A549 treated with RU486 at 1 μM for 4 hours (cell line): ENCODE measurements at places on chromosomes 1 and 21. TPM values are rescaled to one million over a fixed set of nuclear protein-coding genes. Genes with fewer than 3 reads are reported as not detected.

HRNR gene
- not detected in 5 replicates for total RNA-seq

DDAH1 gene
- 5.1 to 7.9 TPM (median 6.6 TPM) in 5 replicates for total RNA-seq

SLC22A15 gene
- total RNA-seq: 0.27 to 0.85 TPM (median 0.54 TPM) in 5 replicates

ELK4 gene
- total RNA-seq: 4.8 to 7.5 TPM (median 6.7 TPM) in 5 replicates

USF1 gene
- total RNA-seq: 48.4 to 53.4 TPM (median 50.6 TPM) in 5 replicates

EPHB2 gene
- total RNA-seq: 39.4 to 58.1 TPM (median 49.1 TPM) in 5 replicates

POMGNT1 gene
- 33.9 to 54.9 TPM (median 44.7 TPM) in 5 replicates for total RNA-seq

LRRC38 gene
- not detected in 5 replicates for total RNA-seq
